ENCODE measurements at places on chromosomes 2 and 18.
A peak's percentile ranks its signal among the peaks of the same experiment; 100 is the strongest.

DNA sequence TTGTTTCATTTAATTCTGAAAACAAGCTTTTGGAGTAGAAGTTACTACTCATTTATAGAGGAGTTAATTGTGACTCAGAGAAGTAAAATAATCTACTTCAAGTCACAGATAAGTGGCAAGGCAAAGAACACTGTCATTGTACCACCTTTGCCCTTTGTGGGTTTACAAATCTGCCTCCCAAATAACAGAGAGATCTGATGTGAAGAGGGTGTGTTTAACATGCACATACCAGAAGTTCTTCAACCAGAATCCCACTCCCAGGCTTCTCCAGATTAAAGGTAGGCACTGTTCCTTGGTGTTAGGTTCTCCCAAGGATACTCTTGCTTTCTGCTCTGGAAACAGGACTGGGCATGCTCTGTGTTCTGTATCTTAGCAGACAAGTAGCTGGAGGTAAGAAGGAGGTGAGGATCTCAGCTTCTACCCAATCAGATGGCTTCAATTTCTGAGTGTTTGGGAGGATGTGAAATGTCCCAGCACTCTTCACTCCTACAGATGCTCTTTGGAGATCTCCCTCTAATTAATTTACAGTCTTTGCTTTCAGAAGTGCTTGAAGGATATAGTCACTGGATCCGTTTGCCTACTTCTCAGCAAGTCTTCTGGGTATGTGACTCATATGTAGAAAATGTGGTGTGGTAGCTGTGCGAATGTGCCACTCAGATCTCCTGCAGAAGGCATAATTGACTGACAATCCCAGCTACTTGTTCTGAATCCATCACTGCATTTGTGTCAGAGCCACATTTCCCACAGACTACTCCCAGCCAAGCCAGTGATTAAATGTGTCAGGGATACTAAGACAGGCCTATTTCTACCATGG lies 111.1 kb downstream of the KLHL14 start:
- DNase-seq, result no peak

GRCh38 chr2:74105413-74105812 lies 42.3 kb downstream of the BOLA3 start:
- no peak for DNase-seq

- DNase-seq, result no peak
Observed at GRCh38 chr2:182521453-182522404, 94.9 kb upstream of the PDE1A start.

DNA sequence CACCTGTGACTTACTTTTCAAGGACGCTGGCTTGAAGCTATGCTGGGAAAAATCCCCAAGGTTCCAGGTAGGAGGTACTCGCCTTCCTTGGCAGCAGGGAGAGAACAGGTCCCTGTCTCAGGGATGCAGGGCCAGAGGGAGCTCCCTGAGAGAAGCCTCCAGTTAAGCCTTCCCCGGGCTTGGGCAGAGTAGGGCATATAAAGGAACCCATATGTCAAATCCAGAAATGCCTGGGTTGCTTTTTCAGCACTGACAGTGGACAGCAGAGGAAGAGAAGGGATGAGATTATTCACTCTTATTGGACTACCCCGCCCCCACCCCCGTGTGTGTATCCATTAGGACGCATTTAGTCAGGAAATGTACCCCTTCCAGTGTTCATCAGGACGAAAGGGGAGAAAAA lies 89.3 kb upstream of the TEX51 start:
- DNase-seq, result no peak

GRCh38 chr2:202681688-202682205 lies 47.0 kb downstream of the FAM117B start:
- DNase-seq, result no peak

GRCh38 chr18:9177031-9177430 lies 40.5 kb downstream of the ANKRD12 start:
- no peak for DNase-seq

- DNase-seq, result no peak
Observed at GRCh38 chr2:108701806-108702205, 17.5 kb upstream of the RANBP2 start.

DNA sequence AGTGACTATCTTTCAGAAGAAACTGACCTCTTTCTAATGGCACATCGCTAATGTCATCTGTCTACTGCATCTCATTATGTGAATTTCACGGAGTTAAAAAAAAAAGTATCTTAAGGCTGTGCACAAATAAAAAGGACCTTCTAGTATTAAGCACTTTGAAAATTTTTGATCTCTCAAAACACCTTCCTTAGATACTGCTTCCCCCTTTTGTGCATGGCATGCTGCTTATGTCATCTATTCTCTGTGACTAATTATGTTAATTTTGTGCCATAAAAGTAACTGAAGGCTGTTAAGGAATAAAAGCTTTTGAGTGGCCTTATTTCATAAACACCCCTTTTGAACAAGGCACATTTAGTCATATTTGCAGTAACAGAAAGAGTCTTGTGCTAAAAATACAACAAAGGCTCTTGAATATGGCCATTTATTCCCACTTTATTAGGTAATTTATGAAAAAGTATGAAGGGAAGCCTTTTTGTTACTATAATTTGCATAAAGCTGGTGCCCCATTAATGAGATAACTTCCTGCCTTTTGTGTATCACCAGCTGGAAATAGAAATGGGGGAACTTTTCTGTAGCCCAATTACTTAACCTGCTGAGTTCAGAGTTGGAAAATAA lies 1412.0 kb upstream of the ZEB2 start:
- no peak for DNase-seq

DNA sequence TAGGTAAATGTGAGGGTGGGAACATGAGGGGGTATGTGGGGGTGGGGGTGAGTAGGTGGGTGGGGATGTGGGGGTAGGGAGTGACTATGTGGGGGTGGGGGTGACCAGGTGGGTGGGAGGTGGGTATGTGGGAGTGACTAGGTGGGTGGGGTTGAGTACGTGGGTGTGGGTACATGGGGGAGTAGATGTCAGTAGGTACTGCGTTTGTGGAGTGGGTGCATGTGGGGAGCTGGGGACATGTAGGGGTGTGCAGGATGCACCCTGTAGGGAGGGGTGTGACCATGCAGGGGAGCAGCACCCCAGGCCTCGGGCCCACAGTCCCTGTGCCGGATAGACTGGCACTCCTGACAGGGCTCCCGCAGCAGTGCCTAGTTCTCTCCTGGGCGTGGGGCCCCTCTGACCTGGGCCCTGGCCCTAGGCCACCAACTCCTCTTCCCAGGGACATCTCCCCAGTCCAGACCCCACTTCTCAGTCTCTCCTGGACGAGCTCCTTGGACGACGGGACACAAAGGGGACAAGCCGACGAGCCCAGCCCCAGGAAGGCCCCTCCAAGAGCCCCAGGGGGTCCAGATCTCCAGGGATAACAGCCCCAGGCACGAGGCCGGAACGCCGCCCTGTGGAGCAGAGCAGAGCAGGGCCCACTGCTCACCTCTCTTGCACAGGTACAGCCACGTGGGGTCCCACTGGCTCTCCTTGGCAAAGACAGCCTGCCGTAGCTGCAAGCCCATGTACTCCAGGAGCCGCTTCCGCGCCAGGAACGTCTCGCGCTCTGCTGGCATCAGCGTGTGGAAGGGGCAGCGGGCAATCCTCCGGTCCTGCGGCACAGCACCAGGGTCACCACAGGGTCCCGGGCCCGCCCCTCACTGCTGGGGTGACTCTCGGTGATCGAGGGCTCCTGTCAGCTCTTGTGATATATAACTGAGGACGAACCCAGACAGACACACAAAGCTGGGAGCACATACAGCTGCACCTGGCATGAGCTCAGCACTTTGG lies 58.2 kb downstream of the ANKMY1 start:
- no peak for DNase-seq

- no peak for DNase-seq
Observed at GRCh38 chr2:190910341-190911136, 29.9 kb downstream of the GLS start.

GRCh38 chr18:52045946-52046675 lies 293.9 kb upstream of the DCC start:
- peak; percentile 41 for DNase-seq

- no peak for DNase-seq
Observed at GRCh38 chr2:176390276-176391147, 121.3 kb downstream of the MTX2 start.

DNA sequence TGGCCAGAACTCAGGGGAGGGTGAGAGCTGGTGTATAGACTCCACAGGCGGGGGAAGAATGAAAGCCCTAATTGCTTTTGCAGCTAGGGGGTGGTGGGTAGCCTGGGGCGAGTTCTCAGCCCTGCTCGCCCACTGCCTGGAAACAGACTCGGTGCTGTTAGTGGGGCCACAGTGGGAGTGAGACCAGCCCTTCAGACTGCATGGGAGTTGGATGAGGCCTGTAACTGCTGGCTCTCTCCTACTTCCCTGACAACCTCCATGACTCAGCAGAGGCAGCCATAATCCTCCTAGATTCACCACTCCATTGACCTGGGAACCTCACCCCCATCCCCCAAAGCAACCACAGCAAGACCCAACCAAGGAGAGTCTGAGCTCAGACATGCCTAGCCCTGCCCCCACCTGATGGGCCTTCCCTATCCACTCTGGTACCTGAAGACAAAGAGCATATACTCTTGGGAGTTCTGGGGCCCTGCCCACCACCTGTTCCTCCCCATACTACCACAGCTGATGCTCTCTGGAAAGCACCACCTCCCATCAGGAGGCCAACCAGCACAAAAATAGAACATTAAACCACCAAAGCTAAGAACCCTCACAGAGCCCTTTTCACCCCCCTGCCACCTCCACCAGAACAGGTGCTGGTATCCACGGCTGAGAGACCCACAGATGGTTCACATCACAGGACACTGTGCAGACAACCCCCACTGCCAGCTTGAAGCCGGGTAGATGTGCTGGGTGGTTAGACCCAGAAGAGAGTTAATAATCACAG lies 226.3 kb downstream of the EIPR1 start:
- DNase-seq, result no peak

GRCh38 chr2:39942950-39943349 lies 163.9 kb upstream of the THUMPD2 start:
- no peak for DNase-seq

- no peak for DNase-seq
Observed at GRCh38 chr2:135162377-135162776, 110.3 kb downstream of the RAB3GAP1 start.

GRCh38 chr2:86557836-86558235 lies 5.4 kb downstream of the CHMP3 start:
- DNase-seq, result no peak

GRCh38 chr18:21115519-21116411 lies 4.2 kb upstream of the ROCK1 start:
- no peak for DNase-seq

DNA sequence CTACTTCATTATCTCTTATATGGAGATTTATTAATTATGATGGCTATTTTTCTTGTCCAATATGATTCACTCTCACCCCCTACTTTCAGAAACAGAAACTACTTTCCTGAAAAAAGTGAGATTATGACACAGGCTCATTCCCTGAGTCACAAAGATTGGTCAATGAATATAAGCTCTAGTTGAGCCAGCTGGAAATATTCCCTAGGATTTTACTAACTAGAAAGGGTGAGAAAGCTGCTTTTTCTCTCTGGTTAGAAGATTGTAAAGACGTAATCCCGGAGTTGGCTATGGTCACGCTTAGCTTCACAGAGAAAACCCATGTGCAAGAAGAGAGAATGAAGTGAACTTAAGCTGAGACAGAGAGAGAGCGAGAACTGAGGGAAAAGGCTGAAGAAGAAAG lies 223.7 kb upstream of the SMAD7 start:
- no peak for DNase-seq

- no peak for DNase-seq
Observed at GRCh38 chr2:237195396-237196120, 109.9 kb downstream of the COPS8 start.

GRCh38 chr2:70691497-70692140 lies 76.4 kb downstream of the ADD2 start:
- no peak for DNase-seq

DNA sequence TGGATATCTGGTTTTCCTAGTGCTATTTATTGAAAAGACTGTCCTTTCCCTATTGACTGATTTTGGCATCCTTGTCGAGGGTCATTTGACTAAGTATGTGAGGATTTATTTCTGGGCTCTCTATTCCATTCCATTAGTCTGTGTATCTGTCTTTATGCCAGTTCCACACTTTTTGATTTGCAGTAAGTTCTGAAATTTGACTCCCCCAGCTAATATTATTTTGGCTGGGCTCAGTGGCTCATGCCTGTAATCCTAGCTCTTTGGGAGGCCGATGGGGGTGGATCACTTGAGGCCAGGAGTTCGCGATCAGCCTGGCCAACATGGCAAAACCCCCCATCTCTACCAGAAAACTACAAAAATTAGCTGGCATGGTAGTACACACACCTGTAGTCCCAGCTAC lies 46.8 kb upstream of the GAREM2 start:
- no peak for DNase-seq

- no peak for DNase-seq
Observed at GRCh38 chr2:17229414-17229813, 288.8 kb downstream of the RAD51AP2 start.

Measured in NCI-H2227 treated with DMSO at 0.1 percent for 48 hours (cell line).